Midbrain (tissue), 1 donor: ENCODE measurements at places on chromosomes 7 and 10.

GRCh38 chr7:146129296-146129695 lies 12.7 kb downstream of the CNTNAP2 start:
- no peak for DNase-seq

DNA sequence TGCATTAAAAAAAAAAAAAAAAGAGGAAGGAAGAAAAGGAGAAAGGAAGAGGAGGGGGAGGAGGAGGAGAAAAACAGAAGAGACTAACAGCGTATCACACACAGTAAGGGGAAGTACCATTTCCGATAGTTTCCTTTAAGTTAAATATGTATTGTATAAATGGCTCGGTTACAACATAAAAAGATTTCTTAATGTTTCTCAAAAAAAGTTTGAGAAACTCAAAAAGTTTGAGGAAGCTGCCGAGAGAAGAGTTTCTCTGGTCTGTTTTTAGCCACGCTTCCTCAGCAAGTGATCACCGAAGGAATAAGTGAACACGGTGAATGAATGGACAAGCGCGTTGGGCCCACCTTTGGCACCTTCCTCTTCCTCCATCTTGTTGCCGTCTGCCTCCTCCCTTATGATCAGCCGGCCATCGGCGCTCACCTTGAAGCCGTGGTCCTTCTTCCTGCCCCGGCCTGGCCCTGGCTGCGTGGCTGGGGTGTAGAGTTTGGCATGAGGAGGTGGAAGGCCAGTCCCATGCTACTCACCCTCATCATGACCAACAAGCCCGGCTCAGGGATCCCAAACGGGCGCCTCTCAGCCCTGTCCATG lies 31.3 kb upstream of the FRAT2 start:
- DNase-seq, result no peak

- DNase-seq, result no peak
These were observed 41.2 kb upstream of the ADRB1 start for GRCh38 chr10:114002422-114002821.

DNA sequence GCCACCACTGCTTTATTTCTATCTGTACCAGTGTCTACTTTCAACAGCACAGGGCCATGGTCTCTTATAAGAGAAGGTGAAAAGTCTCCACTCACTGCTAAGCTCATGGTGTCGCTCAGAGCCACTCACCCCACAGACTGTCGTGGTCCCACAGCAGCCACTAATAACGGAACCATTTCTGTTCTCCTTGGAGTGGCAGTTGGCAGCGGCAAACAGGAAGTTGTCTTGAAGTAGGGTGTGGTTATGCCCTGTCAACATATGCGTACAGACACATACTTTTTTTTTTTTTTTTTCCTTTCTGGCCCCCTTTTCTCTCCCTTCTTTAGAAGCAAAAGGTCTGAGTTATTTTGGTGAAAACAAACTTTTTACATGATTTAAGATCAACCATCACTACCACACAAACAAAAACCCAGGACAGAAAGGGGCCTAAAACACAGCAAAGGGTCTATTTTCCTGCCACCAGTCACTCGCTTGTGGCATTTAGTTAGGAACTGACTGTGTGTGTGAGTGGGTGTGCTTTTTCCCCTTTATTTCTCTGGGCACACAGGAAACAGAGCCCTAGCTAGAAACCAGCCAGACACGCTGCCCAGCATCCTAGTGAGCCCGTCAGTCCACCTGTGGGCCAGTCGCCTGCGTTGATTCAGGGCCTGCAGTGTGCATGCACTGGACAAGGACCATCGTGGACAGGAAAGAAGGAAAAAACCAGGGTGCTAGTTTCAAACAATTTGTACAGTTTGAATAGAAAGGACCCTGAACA lies 96.7 kb upstream of the EFCAB10 start:
- DNase-seq, result no peak

- DNase-seq, result no peak
These were observed 126.7 kb downstream of the TPST1 start for GRCh38 chr7:66331883-66332282.

DNA sequence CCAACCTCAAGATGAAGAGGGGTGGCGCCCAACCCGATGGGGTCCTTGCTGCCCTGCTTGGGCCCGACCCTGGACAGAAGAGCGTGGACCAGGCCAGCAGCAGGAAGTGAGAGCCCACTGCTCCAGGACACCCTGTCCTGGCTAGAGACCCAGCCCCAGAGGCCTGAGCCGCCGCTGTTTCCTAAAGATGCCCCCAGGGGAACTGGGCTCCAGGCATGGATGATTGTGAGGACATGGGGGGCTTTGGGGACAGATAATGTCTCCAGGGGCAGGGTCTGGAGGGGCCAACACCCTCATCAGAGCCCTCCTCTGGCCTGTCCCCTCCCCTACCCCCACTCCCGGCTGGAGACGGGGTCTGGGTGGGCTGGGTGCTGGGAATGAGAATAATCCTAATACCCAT lies 71.7 kb downstream of the MYL10 start:
- no peak for DNase-seq

GRCh38 chr10:67549390-67549789 lies 146.6 kb downstream of the CTNNA3 start:
- DNase-seq, result no peak

DNA sequence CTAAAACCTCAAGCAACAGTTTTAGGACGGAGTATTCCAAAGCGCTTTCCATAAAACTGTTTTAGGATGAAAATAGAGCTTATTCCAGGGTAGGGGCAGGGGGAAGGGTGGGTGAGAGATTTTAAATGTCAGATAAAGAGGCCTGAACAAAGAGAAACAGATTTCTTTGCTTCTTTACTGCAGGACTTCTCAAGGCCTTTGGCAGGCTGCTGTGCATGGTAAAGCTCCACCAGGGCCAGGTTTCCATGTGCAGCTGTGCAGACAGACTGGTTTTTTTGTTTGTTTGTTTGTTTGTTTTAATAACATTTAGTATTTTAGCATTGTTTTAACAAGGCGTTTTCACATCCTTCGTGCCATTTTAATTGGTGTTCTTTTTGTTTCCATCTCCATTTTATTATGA lies 26.3 kb downstream of the HECW1 start:
- DNase-seq, result no peak

- DNase-seq, result no peak
These were observed 14.1 kb upstream of the CSGALNACT2 start for GRCh38 chr10:43124094-43124521.

DNA sequence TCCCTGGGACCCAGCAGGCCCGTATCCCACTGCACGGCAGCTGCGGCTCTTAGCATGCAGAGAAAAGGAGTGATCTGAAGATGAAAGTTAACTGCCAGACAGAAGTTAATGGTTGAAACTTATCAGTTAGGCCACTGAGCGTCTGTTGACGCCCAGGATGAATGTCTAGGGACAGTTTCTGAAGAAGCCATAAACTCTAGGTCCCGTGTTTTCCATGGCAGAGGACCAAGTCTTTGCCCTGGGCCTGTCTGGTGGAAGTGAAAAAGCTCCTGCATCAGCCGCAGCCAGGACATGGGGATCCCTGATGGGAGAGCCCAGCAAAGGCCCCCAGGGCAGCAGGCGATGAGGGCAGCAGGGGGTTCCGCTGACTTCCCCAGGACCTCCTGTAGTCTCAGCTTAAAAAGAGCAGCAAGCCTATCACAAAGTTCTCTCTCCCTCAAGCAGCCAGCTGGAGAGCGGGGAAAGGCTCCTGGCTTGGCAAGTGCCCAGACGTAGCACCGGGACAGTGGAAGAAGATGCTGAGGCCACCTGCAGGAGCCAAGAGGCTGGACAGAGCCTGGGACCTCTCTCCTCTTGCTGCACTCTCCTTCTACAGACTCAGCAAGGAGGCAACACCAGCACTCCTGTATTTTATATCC lies 79.6 kb downstream of the TNS3 start:
- no peak for DNase-seq

DNA sequence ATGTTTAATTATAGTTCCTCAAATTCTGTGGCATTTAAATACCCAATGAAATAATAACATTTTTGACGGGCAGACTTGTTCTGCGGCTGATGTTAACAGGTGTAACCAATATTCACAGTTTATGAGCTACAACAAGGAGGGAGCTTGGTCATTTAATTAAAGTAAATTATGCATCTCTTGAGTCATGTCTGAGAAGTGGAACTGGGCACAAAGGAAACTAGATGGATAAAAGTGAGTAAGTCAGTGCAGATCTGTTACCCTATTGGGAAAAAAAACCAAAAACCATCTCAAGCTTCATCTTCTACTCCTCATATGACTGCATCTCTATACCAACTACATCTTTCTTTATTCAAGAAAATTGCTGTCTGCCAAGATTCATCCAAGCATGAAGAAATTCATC lies 24.0 kb downstream of the ANKRD22 start:
- no peak for DNase-seq
